ENCODE measurements at places on chromosomes 5 and 9.

- H3K27ac ChIP-seq: no peak overlapping the region
- no peaks in the 10 kb centered on the region for H3K36me3 ChIP-seq
- peak; percentile 11 for DNase-seq
- no peaks in the 10 kb centered on the region for H3K27me3 ChIP-seq
- H3K4me1 ChIP-seq: peaks cover 21% of the 10 kb centered on the region
Measured at GRCh38 chr9:82117026-82117811, 128.6 kb downstream of the SPATA31D1 start.

DNA sequence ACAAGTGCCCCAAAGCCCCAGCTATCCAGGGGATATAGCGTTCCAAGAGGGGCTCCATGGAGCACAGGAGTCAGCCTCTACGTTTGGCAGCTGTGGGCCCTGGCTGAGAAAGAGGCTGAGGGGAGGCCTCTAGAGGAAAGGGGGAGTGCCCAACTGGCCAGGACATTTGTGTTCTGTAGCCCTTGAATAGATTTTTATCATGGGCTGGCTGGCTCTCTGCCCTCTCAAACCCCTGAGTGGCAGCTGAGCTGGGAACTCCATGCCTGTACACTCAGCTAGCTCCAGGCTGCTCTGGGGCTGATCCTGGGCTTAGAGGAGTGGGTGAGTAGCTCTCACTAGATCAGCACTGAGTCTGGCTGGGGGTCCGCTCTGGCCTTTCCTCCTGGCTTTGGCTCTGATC lies 285.0 kb downstream of the ZSWIM6 start:
- no peaks in the 10 kb centered on the region for H3K4me1 ChIP-seq
- no peak overlapping the region for H3K4me3 ChIP-seq
- H3K36me3 ChIP-seq: no peaks in the 10 kb centered on the region
- no peak for DNase-seq

DNA sequence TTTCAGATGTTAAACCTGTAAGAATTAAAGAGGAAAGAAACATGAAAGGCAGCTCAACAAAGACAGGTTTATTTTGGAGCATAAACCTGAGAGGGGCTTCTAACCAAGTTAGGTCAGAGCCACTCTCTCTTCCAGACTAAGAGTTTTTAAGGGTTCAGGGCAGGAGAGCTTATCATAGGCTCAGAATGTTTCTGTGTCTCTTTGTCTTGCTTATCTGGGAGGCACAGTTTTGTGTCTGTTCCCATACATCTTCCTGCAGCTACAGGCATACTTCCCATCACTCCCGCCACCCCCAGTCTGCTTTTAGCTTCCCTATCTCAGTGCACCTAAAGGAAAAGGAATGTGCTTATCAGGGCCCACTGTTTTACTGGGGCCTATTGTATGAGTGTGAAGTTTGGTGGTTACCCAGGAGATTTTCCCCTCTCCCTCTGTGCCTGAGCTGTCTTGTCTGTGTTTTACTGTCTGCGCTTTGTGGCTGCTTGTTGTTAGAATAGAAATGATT lies 21.9 kb downstream of the CD14 start:
- no peak overlapping the region for H3K4me3 ChIP-seq
- H3K27me3 ChIP-seq: no peaks in the 10 kb centered on the region
- no peaks in the 10 kb centered on the region for H3K36me3 ChIP-seq
- no peaks in the 10 kb centered on the region for H3K4me1 ChIP-seq
- no peak for DNase-seq
- no peak overlapping the region for H3K27ac ChIP-seq

GRCh38 chr9:75604661-75605060 lies 285.8 kb upstream of the PCSK5 start:
- no peak overlapping the region for H3K27ac ChIP-seq
- no peaks in the 10 kb centered on the region for H3K27me3 ChIP-seq
- no peak overlapping the region for H3K4me3 ChIP-seq
- no peaks in the 10 kb centered on the region for H3K36me3 ChIP-seq
- no peaks in the 10 kb centered on the region for H3K4me1 ChIP-seq

DNA sequence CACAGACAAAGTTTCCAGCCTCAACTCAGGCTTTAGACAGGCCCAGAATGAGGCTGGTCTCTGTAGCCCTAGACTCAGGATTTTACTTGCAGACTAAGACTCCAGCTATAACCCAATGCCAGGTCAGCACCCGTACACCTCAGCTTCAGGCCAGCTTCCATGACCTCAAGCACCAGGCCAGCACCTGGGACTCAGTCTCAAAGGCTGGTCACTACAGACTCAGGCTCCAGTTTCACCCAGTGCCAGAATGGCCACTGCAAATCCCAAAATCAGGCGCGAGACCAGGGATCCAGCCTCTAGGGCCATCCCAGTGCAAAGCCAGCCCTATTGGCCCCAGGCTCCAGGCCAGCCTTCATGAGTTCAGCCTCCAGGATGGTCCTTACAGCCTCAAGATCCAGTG lies 44.9 kb downstream of the C9 start:
- no peaks in the 10 kb centered on the region for H3K4me1 ChIP-seq
- H3K27me3 ChIP-seq: no peaks in the 10 kb centered on the region
- no peaks in the 10 kb centered on the region for H3K36me3 ChIP-seq
- no peak overlapping the region for H3K27ac ChIP-seq
- H3K4me3 ChIP-seq: no peak overlapping the region

- H3K36me3 ChIP-seq: no peaks in the 10 kb centered on the region
- no peaks in the 10 kb centered on the region for H3K27me3 ChIP-seq
- H3K4me1 ChIP-seq: no peaks in the 10 kb centered on the region
- H3K4me3 ChIP-seq: no peak overlapping the region
- H3K27ac ChIP-seq: no peak overlapping the region
Measured at GRCh38 chr9:111158363-111158762, 120.1 kb upstream of the LPAR1 start.

DNA sequence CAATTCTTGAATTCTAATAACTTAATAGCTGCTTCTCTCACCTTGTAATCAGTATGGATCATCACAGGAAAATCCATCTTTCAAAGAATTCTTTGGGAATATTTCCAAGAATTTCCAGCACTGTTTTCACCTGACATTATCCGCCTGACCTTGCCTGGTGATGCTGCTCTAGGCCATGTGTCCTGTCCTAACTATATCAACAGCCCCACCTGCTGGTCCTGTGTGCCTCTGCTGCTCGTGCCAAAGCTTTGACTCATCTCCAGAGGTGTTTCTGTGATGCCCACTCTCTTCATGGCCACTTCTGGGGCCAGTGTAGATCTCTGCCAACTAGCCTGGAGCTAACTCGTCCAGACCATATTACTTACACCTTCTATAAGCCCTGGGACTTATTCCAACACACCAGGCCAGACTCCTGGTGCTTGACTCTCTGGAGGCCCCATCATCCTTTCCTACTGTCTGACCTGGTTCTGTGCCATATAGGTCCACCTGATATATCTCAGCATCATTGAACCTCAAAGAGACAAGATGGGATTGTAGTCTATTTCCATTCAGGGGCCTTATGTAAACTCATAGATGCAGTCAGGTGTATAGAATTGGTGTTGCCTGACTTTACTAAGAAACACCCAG lies 67.5 kb upstream of the CKMT2 start:
- H3K27ac ChIP-seq: no peak overlapping the region
- no peaks in the 10 kb centered on the region for H3K27me3 ChIP-seq
- peak; percentile 82 for DNase-seq

- H3K27me3 ChIP-seq: no peaks in the 10 kb centered on the region
- peak overlapping the region; percentile 74 for H3K4me3 ChIP-seq
- peaks cover 35% of the 10 kb centered on the region for H3K4me1 ChIP-seq
- peak; percentile 82 for DNase-seq
- no peaks in the 10 kb centered on the region for H3K36me3 ChIP-seq
Measured at GRCh38 chr5:52799358-52799982, 11.8 kb downstream of the ITGA1 start.

GRCh38 chr9:77714077-77714549 lies 66.0 kb upstream of the GNA14 start:
- no peaks in the 10 kb centered on the region for H3K36me3 ChIP-seq
- no peak overlapping the region for H3K4me3 ChIP-seq
- H3K27me3 ChIP-seq: no peaks in the 10 kb centered on the region

GRCh38 chr9:119559986-119560385 lies 190.8 kb upstream of the BRINP1 start:
- no peak overlapping the region for H3K4me3 ChIP-seq
- H3K36me3 ChIP-seq: no peaks in the 10 kb centered on the region
- no peaks in the 10 kb centered on the region for H3K27me3 ChIP-seq
- no peak overlapping the region for H3K27ac ChIP-seq
- peaks cover 5% of the 10 kb centered on the region for H3K4me1 ChIP-seq
- DNase-seq: no peak

DNA sequence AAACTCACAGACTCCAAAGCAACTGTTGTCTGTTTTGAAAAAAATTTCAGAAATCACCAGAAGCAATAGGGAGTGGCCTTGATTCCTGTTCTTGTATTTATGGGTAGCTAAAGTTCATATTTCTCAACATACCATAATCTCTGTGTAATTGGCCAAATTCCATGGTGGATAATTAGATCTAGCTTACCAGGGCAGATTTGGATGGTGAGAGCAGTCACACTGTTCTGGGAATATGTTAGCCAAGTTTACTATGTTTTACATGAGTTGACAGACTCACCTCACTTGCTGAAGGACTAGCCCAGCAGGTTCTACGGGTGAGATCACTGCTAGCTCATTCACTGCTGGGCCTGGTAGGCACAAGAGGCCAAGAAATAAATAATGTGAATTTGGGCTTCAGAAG lies 32.7 kb upstream of the CDKN2B start:
- H3K27me3 ChIP-seq: no peaks in the 10 kb centered on the region
- no peaks in the 10 kb centered on the region for H3K4me1 ChIP-seq
- no peak overlapping the region for H3K27ac ChIP-seq
- no peak for DNase-seq

DNA sequence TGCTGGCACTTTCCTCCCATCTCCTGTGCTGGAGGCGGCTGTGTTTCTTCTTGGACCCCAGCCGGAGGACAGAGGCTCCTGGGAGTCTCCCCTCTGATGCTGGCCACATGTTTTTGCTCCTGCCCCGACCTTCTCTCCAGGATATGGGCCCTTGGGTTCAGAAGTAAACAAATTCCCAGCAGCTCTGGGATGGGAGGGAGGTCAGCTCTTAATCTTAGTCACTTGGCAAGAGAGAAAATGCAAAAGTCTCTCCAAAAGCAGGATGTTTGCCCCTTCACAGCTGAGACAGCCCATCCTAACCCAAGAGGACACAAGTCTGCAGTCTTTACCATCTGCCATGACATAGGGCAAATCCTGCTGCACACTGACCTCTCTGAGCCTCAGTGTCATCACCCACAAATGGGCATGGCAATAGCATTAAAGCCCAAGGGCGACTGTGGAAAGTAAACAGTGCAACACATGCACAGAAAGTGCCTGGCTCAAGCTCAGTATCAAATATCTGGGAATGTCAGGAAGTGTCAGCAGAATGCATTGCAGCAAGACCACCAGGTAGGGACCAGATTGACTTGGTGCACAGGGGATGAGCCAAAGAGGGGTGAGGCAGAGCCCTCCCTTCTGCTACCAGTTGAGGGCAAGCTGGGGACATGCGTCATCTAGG lies 117.0 kb upstream of the CXCL14 start:
- H3K27me3 ChIP-seq: no peaks in the 10 kb centered on the region
- no peaks in the 10 kb centered on the region for H3K36me3 ChIP-seq
- H3K4me1 ChIP-seq: no peaks in the 10 kb centered on the region
- DNase-seq: no peak
- H3K27ac ChIP-seq: no peak overlapping the region

DNA sequence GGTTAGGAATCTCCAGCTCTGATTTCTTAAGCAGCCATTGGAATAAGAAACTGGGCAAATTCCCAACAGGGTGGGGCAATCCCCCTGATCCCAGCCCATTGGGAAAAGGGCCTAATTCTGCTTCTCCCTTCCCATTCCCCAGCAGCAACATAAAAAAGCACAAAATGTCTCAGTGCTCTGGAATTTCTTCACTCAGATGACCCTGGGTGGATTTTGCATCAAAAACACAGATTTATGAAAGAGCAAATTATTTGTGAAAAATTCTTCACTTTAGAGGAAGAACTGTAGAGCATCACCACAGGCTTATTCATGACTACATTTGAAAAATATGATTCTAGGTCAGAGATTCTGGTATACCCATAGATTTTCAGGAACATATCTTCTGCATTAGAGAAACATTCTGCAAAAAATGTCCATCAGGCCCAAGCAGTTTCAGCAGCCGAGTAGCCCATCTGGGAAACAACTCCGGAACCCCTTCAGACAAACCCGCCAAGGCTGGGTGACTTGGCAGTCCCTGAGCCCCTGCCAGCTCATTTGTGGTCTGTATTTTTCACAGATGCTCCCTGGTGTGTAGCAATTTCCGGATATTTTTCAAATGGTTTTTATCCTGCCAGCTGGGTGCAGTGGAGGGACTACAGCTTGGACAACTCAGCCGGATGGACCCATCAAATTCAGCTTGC lies 102.1 kb upstream of the RANBP3L start:
- no peak for DNase-seq
- H3K27me3 ChIP-seq: no peaks in the 10 kb centered on the region
- H3K4me3 ChIP-seq: no peak overlapping the region
- H3K27ac ChIP-seq: no peak overlapping the region
- no peaks in the 10 kb centered on the region for H3K4me1 ChIP-seq
- H3K36me3 ChIP-seq: no peaks in the 10 kb centered on the region

DNA sequence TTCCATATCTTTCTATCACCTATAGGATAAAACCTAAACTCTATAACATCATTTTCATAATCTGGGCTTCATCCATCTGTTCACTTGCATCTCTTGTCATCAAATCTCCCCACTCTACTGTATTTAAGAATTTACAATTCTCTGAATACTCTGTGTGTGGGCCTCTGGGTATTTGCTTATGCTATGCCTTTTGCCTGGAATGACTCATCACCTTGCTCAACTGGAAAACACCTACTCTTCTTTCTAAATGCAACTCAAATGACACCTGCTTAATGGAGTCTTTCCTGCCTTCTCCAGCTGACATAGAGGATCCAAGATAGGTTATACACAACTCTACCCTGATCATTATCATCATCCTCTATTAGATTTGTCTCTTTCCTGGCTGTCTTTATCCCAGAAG lies 421.7 kb downstream of the SPATA31D1 start:
- DNase-seq: no peak
- no peaks in the 10 kb centered on the region for H3K36me3 ChIP-seq
- H3K4me1 ChIP-seq: no peaks in the 10 kb centered on the region
- H3K4me3 ChIP-seq: no peak overlapping the region

- H3K4me1 ChIP-seq: peaks cover 17% of the 10 kb centered on the region
- H3K27me3 ChIP-seq: no peaks in the 10 kb centered on the region
- peaks cover 21% of the 10 kb centered on the region for H3K36me3 ChIP-seq
- no peak overlapping the region for H3K4me3 ChIP-seq
Measured at GRCh38 chr9:131447600-131447999, 53.7 kb downstream of the PRRC2B start.

- no peaks in the 10 kb centered on the region for H3K27me3 ChIP-seq
- H3K4me3 ChIP-seq: no peak overlapping the region
- no peak for DNase-seq
- H3K36me3 ChIP-seq: no peaks in the 10 kb centered on the region
- no peak overlapping the region for H3K27ac ChIP-seq
- H3K4me1 ChIP-seq: no peaks in the 10 kb centered on the region
Measured at GRCh38 chr5:62606878-62607277, 28.3 kb downstream of the LRRC70 start.
